ENCODE measurements at places on chromosomes 12 and 14. TPM values are rescaled to one million over a fixed set of nuclear protein-coding genes. Genes with fewer than 3 reads are reported as not detected.

TSHR gene
- not detected for total RNA-seq

ZNF26 gene
- 43.0 TPM for total RNA-seq

C12orf54 gene
- not detected for total RNA-seq

DBX2 gene
- total RNA-seq: not detected

- DNase-seq: no peak
These were observed 26.8 kb downstream of the NCKAP5L start for GRCh38 chr12:49801141-49802063.

- DNase-seq: no peak
These were observed 344.6 kb downstream of the ETNK1 start for GRCh38 chr12:22969521-22969920.

DNA sequence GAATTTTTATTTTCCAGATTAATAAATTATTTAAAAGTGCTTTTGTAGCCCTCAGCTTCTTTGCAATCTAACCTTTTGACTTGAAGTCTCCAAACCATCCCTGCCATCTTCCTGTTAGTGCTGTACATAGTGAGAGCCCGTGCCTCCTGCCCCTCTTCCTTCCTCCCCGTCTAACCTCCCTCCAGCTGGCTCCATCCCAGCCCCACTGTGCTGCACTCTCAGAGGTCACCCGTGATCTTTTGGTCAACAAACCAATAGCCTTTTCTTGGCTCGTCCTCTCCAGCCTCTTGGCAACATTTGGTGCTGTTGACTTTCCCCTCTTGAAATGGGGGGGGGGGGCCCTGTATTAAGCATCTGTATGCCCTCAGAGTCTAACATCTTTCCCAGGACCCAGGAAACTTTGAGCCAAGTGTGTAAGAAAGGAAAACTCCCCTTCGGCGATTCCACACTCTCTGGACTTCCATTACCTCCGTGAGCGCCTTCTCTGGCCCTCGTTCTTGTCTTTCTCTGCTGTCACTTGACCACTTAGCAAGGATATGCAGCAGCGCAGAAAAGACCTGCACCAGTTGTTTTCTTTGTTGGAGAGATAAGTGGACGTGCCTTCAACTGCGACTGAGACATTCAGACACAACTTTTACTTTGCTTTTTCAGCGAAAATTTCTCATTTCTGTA is 44.1 kb downstream of the FBXW8 start:
- no peak for DNase-seq

DNA sequence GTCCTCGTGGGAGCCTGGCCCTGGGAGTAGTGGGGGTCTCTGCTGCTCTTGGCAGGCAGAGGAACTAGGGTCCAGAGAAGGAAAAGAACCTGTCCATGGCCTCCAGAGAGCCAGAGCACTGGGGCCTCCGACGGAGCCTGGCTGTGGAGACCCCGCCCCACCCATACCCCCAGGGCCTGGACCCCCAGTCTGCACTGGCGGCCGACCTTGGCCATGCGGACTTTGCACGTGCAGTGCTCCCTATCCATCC is 1.1 kb downstream of the BEGAIN start:
- no peak for DNase-seq

DNA sequence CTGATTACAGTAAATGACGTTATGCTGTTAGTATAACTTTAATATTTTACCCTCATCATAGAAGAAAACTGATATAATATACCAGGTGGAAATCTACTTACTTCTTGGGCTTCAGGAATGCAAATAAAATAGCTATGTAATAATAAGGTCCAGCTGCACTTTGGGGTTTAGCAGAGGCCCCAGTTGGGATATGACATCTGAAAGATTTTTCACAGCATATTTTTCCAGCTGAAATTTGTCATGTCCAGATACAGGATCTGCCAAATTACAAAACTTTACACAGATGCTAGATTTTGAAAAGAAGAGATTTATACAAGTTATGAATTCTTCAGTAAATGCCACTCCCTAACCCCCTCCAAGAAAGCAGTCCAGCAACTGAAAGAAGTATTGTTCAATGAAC is 29.2 kb upstream of the DCN start:
- DNase-seq: no peak

DNA sequence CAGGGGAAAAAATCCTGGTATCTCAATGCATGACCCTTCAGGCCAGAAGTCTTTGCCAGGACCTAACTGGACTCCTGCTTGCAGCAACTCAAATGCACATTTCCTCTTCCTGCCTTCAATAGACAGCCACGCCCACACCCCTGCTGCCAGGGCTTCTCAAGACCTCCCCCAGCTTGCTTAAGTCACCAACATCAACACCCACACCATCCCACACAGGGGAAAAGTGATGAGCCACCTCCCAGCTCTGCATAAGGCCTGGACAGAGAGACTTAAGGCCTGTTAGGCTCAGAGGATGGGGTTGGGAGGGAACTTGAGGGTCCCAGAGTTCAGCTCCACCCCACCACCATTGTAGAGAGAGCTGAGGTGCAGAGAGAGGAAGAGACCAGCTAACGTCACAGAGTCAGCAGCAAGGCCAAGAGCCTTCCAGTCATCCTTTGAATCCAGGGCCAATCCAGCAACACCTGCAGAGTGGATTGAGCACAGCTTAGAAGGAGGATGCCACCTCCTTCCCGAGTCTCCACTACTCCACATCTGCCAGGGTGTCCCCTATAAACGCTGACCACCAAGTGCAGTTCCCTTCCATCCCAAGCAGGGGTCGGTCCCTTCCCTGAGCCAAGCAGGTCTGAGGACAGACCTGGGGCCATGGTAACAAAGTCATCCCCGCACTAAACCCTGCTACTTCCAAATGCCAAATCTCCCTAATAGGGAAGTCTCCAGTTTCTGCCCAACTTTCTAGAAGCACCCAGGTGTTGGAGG is 50.0 kb downstream of the KDM2B start:
- peak; percentile 72 for DNase-seq

GRCh38 chr14:88264116-88264515 is 59.0 kb downstream of the KCNK10 start:
- no peak for DNase-seq

DNA sequence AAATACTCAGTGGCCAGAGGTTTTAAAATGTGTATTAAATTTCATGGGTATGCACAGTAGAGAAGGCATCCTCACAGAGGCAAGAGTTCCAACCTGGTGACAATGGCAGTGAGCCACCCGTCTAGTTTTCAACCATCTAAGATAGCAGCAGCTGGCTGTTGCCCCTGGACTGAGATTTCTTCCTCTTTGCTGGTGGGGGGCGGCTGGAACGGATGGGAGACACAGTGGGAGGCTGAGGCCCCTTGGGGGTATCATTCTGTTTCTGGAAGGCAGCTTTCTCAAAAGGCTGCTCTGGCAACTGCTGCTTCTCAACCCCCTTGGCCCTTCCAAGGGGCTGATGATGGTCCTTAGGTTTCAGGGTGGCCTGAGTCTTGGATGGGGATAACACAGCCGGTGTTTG is 1.0 kb upstream of the IFFO1 start:
- DNase-seq: no peak

GRCh38 chr14:53967606-53968005 is 11.0 kb upstream of the BMP4 start:
- no peak for DNase-seq

DNA sequence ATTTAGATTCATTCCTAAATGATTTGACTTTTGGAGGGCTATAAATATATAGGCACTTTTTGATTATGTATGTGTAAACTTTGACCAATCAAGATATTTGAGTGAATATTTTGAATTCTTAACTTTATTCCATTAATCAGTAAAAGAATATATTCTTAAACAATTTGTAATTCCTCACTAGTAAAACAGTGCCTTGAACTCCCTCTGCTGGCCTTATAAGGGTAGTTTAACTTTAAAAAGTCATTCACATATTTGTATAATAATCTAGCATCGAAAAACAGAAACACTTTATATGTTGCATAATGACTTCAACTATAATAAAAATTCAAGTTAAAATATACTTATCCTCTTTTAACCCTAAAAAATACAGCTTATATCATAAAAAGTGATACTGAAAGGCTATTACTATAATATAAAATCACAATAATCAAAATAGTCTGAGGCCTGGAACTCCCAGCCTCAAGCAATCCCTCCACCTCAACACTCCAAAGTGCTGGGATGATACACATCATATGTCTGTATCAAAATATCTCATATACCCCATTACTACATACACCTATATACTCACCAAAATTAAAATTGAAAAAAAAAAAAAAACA is 31.2 kb downstream of the CCDC59 start:
- DNase-seq: no peak

DNA sequence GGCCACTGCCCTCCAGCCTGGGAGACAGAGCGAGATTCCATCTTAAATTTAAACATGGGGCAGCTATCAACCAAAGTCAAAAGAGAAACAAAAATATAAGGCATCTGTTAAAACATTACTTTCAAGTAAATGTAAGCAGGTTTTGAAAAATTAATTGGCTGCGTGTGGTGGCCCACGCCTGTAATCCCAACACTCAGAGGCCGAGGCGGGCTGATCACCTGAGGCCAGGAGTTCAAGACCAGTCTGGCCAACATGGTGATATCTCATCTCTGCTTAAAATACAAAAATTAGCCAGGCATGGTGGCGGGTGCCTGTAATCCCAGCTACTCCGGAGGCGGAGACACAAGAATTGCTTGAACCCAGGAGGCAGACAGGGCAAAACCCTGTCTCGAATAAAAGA is 82.7 kb downstream of the PLEKHA5 start:
- DNase-seq: no peak

DNA sequence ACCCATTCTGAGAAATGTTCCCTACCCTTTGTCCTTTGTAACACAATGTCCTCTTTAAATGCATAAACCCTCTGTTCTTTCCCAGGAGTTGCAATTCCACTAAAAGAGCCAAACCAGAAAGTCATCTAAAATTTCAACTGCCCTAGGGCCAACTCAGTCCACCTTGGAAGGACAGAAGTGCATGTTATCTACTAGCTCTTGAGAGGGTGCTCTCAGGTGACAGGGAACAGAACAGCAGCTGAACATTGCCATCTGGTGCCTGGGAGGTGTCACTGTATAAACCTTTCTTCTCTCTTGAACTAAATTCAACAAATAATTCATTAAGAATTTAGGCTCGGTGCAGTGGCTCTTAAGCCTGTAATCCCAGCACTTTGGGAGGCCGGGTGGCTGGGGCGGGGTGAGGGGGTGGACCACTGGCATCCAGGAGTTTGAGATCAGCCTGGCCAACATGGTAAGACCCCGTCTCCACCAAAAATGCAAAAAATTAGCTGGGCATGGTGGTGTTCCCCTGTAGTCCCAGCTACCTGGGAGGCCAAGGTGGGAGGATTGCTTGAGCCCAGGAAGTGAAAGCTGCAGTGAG is 10.3 kb upstream of the FERMT2 start:
- DNase-seq: peak; percentile 83

- DNase-seq: no peak
These were observed 390.3 kb downstream of the AACS start for GRCh38 chr12:125455556-125455955.
